ENCODE measurements at places on chromosomes 7 and 10. TPM values are rescaled to one million over a fixed set of nuclear protein-coding genes. Genes with fewer than 3 reads are reported as not detected.

The ZMIZ2 gene
- total RNA-seq: 117 TPM

The C7orf33 gene
- total RNA-seq: not detected

The LRRC18 gene
- total RNA-seq: not detected

The RSPH10B gene
- total RNA-seq: not detected

The FAM25G gene
- total RNA-seq: not detected

All from T-helper 17 cell (primary cell).